ENCODE measurements at places on chromosomes 4 and X.

GRCh38 chr4:140466146-140466545 lies 31.9 kb downstream of the MGAT4D start:
- no peak for DNase-seq

DNA sequence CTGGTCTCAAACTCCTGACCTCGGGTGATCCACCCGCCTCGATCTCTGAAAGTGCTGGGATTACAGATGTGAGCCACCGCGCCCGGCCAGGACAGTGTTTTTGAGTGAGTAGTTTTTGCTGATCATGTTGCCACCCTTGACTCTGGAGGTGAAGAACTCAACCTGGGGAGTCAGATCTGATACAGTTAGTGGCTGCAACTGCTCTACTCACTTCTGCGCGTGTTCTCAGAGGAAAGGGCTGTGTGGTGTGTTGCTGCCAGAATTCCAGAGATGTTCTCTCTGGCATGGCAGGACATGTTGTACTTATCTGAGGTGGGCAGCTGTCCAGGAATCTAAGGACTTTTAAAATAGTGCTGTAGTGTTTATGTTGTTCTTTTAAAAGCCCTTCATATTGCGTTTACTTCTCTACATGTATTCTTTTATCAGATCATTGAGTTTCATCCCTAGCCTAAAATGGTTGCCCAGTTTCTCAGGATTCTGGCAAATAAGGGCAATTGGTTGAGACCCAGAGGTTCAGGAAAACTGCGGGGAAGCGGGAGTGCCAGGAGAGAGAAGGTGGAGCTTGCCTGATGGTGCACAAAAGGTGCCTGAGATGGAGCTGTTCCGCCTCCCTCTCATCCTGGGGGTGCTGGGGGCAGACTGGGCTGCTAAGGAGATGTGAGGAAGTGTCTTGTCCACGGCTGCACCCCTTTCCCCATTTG lies 97.7 kb downstream of the ARHGAP10 start:
- DNase-seq = no peak

GRCh38 chr4:678331-679103 lies 4.2 kb downstream of the MYL5 start:
- DNase-seq = no peak

DNA sequence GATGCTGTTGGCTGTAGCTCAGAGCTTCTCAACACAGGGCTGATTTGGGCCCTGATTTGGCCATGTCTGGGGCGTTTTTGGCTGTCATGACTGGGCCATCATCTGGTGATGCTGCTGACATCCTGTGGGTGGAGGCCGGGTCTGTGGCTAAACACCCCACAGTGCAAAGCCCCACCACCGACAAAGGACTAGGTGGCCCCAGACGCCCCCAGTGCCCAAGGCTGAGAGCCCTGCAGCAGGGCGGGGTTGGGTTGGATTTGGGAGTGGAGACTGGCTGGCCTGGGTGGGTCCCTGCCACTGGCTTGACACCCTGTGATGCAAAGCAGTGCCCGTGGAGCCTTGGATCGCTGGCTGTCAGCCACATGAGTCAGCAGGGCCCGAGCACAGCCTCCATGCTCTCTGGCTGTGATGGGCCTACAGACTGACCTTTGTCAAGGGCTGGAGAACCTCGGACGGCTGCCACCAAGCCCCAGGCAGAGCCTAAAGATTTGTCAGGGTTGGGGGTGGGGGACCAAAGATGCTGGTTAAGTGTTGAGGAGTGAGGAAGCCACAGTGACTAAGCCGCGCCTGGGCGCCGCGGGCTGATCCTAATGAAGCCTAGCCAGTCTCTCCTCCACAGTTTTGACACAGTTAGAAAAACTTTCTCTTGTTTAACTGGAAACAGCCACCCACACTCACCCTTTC lies 28.3 kb downstream of the CYTL1 start:
- no peak for DNase-seq

DNA sequence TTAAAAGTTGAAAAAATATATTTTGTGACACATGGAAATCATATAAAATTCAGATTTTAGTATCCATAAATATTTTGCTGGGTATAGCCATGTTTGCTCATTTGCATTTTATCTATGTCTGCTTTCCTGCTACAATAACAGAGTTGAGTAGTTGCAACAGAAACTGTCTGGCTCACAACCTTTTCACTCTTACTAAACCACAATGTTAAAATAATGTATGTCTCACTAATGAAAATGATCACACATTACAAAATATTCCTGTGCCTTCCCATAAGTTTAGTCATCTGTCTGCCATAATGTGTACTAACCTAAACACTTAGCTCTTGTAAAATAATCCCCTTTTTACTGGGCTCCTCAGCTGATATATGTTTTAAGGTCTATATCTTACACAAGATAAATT lies 174.0 kb upstream of the PRPS2 start:
- no peak for DNase-seq

GRCh38 chr4:65202853-65203236 lies 467.4 kb downstream of the EPHA5 start:
- no peak for DNase-seq

GRCh38 chr4:7770224-7771050 lies 169.2 kb downstream of the AFAP1 start:
- no peak for DNase-seq

DNA sequence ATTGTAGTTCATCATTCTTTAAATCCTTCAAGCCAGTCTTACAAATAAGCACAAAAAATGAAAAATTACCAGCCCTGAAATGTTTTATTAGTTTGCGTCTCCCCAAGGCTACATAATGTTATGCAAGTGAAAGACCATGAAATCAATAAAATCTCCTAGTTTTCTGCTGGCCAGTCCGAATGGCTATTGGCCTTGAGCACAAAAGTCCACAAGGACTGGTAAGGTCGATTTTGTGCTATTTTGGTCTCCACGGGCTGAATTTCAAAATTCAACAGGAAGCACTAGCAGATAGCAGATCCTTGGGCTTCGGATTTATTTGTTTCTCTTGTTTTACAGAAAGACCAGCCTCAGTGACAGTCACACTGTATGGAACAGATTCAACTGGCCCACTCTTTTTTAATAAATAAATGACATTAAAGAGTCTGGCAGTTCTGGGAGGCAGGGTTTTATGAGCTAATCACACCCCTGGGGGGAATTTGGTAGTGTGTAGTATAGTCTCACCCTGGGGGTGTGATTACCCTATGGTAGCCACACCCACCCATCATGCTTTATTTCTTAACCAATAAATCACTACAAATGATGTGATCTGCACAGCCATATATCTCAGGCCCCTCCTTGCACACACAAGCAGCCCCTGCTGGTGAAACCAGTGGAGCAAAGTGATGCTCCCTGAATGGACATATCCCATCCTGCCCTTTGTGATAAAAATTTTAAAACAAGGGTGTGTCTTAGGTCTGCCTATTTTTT lies 51.1 kb upstream of the TMEM33 start:
- DNase-seq = no peak

DNA sequence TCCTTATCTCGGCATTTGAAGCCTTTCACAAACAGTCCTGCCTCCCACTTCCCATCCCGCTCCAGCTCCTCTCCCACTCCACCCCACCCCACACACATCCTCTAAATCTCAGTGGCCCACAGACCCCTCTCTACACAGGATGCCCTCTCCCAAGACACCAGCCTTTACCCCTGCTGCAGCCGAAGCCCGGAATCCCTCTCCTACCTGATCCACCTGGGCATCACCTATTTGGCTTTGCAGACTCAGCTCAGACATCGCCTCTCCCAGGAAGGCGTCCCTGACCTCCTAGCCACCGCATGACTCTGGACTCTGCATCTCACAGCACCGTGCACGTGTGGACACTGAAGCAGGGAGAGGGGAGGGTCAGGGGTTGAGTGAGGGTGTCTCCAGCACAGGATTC lies 11.5 kb downstream of the PPP2R2C start:
- no peak for DNase-seq

DNA sequence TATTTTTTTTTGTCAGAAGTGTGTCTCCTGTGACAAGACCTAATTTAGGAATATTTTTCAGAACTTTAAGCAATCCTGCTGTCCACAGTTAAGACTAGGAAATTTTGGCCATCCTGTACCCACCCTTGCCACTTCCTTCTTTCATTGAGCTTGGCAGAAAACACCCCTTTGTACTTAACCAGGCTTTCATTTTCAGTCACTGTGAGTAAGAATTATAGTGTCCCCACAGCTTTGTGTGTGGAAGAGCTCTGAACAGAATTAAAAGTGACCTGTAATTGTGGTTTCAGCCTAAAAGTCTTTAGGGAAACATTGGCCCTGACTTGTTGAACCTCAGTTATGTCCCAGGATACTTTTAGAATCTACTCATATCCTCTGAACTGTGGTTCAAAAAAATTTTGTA lies 153.7 kb upstream of the BMP3 start:
- DNase-seq = no peak

- no peak for DNase-seq
These were observed 24.3 kb upstream of the NPNT start for GRCh38 chr4:105870963-105871362.

DNA sequence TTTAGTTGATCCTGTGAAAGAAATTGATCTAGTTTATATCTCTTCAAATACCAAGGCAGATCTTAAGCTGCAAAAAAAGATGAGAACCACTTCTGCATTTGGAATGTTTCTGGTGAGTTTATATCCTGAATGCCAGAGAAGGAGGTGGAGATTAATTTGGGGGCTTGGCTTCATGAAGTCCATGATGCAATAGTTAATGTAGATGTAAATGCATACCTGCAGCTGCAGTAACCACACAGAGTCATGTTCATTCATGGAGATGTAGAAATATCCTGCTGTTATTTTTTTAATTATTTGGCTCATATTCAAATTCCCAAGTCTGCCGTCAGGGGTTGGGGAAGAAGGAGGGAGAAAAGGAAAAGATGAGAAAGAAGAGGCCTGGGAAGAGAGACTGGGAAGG lies at the start of gene SULT1E1:
Gene SULT1E1 (minus strand): TSS at position 94 of the 400 bp plus-strand sequence. CDS start 2,501 bp downstream, outside the sequence.
- no peak for DNase-seq

DNA sequence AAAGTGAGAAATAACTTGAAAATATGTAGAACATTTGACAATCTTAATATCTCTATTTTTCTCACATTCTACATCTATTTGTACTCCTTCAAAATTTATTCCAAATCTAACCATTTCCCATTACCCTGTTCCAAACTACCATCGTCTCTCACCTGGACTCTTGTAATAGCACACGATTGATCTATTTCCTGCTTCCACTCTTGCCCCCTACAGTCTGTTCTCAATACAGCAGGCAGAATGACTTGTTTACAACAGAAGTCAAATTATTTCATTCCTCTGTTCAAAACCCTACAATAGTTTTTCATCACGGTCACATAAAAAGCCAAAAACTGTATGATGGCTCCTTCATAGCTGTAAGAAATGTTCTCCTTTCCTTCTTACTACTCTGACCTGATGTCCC lies 21.1 kb upstream of the LUZP4 start:
- DNase-seq = no peak

GRCh38 chr4:21512353-21512752 lies 436.2 kb downstream of the KCNIP4 start:
- DNase-seq = no peak

GRCh38 chrX:13239272-13239671 lies 80.6 kb downstream of the ATXN3L start:
- no peak for DNase-seq

DNA sequence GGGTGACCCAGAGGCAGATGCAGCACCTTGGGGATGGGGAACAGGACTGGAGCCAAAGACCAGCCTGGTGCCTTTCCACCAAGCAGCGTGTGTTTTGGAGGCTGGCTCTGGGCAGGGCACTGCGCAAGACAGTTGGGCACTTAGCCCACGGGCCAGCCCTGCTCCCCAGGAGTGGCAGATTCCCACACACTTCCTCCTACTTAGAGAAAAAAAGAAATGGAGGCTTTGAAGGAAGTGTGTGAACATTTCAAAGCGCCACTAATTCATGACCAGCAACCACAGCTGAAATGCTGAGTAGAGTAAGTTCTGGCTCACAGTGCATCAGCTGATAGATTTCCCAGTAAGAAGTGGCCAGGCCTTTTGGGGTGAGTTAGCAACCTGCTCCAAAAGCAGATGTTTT lies 54.9 kb upstream of the LGI2 start:
- no peak for DNase-seq

DNA sequence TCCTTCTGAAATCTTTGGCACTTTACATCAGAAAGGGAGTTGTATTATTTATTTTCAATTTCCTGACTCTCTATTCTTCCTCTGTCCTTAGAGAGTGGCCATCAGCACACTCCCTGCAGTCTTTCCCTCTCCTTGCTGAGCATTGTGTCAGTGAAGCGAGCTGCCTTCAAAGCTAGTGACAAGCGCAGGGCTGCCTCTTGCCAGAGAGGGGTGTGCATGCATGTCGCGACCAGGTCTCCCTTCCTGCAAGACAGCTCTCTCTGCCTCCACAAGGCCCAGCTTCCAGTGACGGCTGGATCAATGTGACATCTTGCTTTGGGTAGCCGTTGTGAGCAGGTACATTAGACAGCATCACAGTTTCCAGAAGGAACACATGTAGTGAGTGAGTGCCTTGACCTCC lies 810.9 kb upstream of the TENM3 start:
- no peak for DNase-seq

DNA sequence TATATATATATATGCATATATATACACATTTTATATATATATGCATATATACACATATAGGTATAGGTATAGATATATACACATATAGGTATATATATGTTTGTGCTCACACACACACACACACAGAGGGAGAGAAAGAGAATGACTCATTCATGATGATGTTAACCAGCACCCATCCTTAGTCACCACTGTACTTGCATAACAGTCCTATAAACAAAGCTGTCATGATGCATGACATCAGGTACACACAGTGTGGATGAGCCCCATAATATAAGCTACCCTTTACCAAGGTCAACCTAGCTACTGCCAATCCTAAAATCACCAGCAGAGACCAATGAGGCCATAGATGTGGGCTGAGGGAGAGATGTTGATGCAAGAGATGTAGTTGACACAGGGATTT lies 1408.0 kb downstream of the RAPGEF2 start:
- no peak for DNase-seq

DNA sequence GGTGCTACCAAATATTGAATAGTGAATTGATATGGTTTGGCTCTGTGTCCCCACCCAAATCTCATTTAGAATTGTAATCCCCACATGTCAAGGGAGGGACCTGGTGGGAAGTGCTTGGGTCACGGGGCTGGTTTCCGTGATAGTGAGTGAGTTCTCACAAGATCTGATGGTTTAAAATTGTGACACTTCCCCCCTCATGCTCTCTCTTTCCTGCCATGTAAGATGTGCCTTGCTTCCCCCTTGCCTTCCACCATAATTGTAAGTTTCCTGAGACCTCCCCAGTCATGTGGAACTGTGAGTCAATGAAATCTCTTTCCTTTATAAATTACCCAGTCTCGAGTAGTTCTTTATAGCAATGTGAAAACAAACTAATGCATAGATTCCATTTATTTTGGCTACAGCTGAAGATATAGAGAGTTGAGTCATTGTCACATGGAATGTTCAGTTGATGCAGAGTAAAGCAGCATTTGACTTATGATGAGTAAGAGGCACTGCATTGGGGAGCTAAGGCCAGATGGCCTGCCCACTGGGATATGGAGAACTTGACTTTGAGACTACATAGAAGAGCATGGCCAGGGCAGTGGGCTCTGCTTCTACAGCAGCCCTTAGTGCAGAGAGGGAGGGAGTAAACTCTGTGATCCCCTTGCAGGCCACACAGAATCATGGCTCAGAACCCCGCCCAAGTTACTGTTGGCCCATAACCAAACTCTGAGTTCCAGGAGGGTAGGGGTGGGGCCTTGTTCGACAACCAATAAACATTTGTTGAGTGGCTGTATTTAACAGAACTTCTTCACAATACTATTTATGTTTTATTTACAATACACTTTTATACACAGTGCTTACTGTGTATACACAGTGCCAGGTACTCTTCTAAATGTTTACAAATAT lies 34.2 kb downstream of the RAI2 start:
- no peak for DNase-seq

GRCh38 chr4:30837131-30837539 lies 117.0 kb downstream of the PCDH7 start:
- no peak for DNase-seq
